A549 treated with GW870086 at 1 μM for 4 hours (cell line): ENCODE measurements at places on chromosomes 3 and 15. TPM values are rescaled to one million over a fixed set of nuclear protein-coding genes. Genes with fewer than 3 reads are reported as not detected.

Gene SCG3
- 0.07 to 0.08 TPM in 2 of 5 replicates, not detected in the others for total RNA-seq

Gene CXCR6
- total RNA-seq = not detected in 5 replicates

Gene ACKR2
- total RNA-seq = 0.08 to 0.10 TPM in 2 of 5 replicates, not detected in the others

Gene TUSC7
- not detected in 5 replicates for total RNA-seq

Gene HCLS1
- total RNA-seq = 0.05 to 0.18 TPM (median 0.12 TPM) in 4 of 5 replicates, not detected in the other

Gene TMEM207
- total RNA-seq = not detected in 5 replicates

Gene BRK1
- 169 to 183 TPM (median 175 TPM) in 5 replicates for total RNA-seq

Gene SH2D7
- not detected in 5 replicates for total RNA-seq

Gene MAP2K5
- total RNA-seq = 9.3 to 10.9 TPM (median 10.1 TPM) in 5 replicates

Gene IGDCC3
- total RNA-seq = 0.09 to 0.23 TPM (median 0.16 TPM) in 5 replicates

Gene CCR9
- total RNA-seq = not detected in 5 replicates

Gene GRK7
- total RNA-seq = not detected in 5 replicates

Gene ZCWPW2
- total RNA-seq = not detected in 5 replicates

Gene SPATA12
- 0.25 to 0.44 TPM (median 0.39 TPM) in 5 replicates for total RNA-seq

Gene PPP1R2
- 13.9 to 21.9 TPM (median 18.6 TPM) in 5 replicates for total RNA-seq

Gene A4GNT
- total RNA-seq = not detected in 5 replicates

Gene DPPA4
- not detected in 5 replicates for total RNA-seq

Gene SLC15A2
- 0.09 to 0.97 TPM (median 0.19 TPM) in 5 replicates for total RNA-seq

Gene ITIH3
- 0.08 to 0.22 TPM (median 0.17 TPM) in 4 of 5 replicates, not detected in the other for total RNA-seq

Gene CX3CR1
- total RNA-seq = 0.03 to 0.08 TPM (median 0.05 TPM) in 3 of 5 replicates, not detected in the others

Gene VWA5B2
- 0.33 to 0.62 TPM (median 0.52 TPM) in 5 replicates for total RNA-seq

Gene FAM3D
- not detected in 5 replicates for total RNA-seq

Gene GOLGA8G
- not detected in 5 replicates for total RNA-seq

Gene THUMPD3
- total RNA-seq = 46.7 to 57.8 TPM (median 53.6 TPM) in 5 replicates

Gene KLHL40
- total RNA-seq = not detected in 5 replicates

Gene GOLGA6B
- 0.08 TPM in 1 of 5 replicates, not detected in the others for total RNA-seq

Gene FGF7
- total RNA-seq = not detected in 5 replicates

Gene MAPK6
- 40.9 to 59.8 TPM (median 53.7 TPM) in 5 replicates for total RNA-seq

Gene SERINC4
- not detected in 5 replicates for total RNA-seq

Gene FBN1
- total RNA-seq = 6.5 to 8.0 TPM (median 7.2 TPM) in 5 replicates

Gene TLR9
- 0.09 TPM in 1 of 5 replicates, not detected in the others for total RNA-seq

Gene LRRIQ4
- total RNA-seq = not detected in 5 replicates

Gene LRRC34
- total RNA-seq = not detected in 5 replicates

Gene CRYGS
- 0.38 to 1.4 TPM (median 0.71 TPM) in 5 replicates for total RNA-seq

Gene UBA3
- 21.4 to 28.3 TPM (median 25.2 TPM) in 5 replicates for total RNA-seq

Gene BMF
- total RNA-seq = 0.73 to 1.6 TPM (median 1.3 TPM) in 5 replicates
